RKO (cell line): ENCODE measurements at places on chromosomes 1 and 21.

GRCh38 chr1:201217851-201218250 is 27.2 kb downstream of the IGFN1 start:
- no peak for DNase-seq

GRCh38 chr1:19754482-19754881 is 45.2 kb downstream of the TMCO4 start:
- no peak for DNase-seq

DNA sequence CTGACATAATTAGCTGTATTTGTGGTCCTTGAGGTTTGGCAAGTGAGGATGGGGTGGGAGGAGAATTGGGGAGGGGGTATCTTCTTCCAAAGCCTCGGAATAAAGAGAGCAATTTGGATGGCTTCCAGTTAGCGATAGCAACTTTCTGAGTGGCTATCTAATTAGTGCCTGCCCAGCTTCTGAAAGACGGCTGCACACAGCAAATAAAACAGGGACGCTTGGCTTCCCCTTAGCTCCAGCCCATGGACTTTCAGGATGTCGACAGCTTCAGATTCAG is 31.1 kb downstream of the KLHDC7A start:
- no peak for DNase-seq

DNA sequence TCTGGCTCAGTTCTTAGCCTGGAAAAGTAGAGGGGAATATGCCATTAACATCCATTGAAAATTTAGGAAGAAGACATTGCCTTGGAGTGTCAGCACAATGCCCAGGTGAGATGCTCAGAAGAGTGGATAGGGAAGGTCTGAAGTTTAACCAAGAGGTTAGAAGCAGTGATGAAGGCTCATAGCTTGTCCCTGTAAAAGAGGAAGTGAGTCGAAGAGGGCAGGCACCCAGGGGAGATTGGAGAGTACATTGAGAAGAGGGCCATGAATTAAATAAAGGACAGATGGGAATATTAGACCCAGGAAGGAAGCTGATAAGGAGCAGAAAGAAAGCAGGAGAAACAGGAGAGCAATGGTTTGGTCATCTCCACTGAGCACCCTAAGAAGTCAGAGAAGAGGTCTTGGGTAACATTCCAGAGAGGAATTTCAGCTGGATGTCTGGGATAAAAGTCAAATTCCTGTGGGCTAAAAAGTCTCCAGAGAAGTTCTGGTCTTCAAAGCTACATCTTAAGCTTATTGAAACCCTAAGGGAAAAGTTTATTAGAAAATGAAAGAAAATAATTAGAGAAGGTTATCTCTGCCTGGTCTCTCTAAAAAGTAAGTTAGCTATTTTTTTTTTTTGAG is 17.3 kb downstream of the C8B start:
- no peak for DNase-seq

DNA sequence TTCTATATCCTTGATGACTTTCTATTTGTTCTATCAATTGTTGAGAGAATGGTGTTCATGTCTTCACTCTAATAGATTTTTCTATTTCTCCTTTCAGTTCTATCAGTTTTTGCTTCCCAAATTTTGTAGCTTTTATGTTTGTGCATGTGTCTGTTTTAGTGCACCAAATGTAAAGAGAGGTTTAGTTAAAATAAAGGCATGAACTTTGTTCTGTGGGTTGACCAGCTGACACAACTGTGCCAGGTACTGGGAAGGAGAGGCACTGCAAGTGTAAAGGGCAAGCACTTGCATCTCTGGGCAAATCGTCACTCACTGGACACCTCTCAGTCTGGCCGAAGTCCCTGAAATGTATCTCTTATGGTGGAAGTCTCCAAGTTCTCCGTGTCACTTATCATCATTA is 38.6 kb upstream of the ABCD3 start:
- no peak for DNase-seq

- no peak for DNase-seq
These were observed 89.9 kb upstream of the ARHGEF16 start for GRCh38 chr1:3364551-3364950.

DNA sequence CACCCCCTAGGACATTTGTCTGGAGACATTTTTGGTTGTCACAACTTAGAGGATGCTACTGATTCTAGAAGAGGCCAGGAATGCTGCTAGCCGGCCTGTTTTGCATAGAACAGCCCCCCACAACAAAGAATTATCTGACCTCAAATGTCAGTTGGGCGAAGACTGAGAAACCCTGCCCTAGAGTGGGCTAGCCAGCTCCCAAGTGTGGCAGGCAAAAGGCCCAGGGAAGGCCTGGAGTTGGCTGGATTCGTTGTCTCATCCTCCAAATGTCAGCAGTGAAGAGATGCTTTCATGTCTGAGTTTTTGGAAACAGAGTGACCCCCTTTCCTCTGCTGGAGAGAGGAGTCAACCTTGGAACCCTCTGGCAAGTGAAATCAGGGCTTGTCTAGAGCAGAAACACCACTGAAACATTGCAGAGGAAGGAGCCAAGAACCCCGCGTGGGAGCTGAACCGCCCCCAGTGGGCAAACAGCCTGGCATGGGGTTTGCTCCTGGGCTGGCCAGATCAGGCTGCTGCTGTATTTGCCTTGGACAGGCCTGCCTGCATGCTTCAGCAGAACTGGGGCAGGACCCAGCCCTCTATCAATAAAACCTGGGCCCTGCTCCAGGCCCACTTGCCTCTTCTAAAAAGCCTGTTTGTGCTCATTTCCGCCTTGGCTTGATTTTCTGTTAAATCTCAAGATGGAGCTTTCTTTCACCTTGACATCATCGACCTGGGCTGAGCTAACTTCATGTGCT is 32.9 kb downstream of the RASSF5 start:
- no peak for DNase-seq

GRCh38 chr1:231636157-231636556 is 9.6 kb downstream of the DISC1 start:
- DNase-seq, result peak; percentile 61

GRCh38 chr21:31658053-31658452 is 1.4 kb upstream of the SOD1 start:
- DNase-seq, result no peak

DNA sequence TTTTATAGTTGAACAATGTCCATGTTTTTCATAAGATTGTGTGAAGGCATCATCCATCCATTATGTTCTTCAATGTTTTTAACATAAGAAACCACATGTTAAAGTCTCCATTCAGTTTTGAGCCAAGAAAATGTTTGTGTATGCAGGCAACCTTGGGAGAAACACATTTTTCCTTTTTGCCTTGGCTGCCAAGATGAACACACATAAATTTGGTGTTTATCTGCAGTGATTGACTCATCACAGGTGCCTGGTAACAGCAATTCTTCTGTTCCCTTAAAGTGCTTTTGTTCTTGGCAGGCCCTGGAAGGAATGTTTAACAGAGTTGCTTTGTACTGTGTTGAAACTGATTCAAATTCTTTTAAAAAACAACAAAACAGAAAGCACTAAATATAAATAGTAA is 709.9 kb upstream of the ADGRL4 start:
- no peak for DNase-seq

GRCh38 chr1:5379176-5379759 is 613.0 kb downstream of the NPHP4 start:
- no peak for DNase-seq

DNA sequence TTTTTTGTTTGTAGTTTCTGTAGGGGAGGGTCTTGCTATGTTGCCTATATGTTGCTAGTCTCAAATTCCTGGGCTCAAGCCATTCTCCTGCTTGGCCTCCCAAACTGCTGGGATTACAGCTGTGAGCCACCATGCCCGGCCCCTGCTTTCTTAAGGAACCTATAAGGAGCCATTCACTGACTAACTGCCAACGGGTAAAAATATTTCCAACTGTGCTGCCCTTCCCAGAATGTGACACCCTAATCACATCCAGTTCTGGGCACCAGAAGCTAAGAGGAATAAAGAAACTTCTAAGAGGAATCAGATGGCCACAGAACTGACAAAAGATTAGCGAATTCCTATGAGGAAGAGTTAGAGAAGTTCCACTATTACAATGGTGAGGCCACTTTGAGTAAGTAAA is 6.4 kb downstream of the SYPL2 start:
- DNase-seq, result no peak

- DNase-seq, result peak; percentile 71
These were observed 49.9 kb downstream of the TOMM20 start for GRCh38 chr1:235078480-235079381.

GRCh38 chr1:78591971-78592370 is 28.3 kb upstream of the IFI44L start:
- no peak for DNase-seq

DNA sequence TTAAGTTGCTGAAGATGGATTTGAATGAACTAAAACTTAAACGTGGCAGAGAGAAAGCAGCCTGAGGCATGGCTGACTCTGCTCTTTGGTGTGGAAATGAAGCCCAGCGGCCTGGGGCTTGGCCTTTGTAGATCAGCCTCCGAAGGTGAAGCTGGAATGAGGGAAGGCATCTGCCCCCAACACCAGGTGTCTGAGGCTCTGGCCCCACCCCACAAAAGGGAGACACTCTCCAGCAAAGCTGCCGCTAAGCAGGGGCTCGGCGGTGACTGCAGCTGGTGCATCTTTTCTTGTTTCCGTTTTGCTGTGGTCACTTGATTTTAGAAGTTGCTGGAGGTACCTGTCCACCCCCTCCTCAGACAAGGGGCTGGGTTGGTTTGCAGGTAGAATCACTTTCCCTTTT is 38.2 kb upstream of the NID1 start:
- no peak for DNase-seq

DNA sequence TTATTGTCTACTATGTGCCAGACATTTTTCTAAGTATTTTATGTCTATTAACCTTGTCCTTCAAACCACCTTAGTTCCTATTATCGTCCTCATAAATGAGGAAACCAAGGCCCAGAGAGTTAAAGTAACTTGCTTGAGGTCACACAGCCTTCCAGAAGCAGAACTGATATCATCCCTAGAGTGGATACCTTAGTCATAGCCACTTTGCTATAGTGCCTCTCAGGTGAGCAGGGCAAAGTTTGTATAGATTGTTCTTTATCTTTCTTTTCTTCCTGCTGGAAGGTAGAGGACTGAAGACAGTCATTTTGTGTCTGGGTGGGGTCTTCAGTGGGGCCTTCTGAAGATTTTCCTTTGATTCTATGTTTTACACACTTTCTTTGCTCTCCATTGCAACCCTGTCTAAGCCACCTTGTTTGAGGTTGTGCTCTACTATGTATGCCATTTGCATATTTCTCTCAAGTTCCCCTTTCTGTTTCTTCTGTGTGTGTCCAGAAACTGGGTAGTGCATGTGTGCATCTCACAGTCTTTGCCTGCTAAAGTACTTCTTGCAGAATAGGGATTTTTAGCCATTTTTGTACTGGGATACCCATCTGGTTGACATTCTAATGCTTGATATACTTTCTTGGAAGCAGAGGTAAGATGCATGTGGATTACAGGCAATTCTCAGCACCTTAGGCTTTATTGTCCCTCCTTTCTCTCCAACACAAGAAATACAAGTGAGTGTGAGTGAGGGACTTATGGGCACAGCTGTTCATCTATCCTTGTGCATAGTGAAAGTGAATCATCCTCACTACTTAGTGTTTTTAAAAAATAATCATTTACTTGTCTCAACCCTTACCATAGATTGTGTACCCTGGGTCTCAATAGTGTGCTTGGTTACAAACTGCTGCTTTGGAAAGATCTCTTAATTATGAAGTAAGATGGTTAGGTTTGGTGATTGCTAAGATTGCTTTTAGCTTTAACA is 207.6 kb upstream of the HMCN1 start:
- DNase-seq, result no peak

GRCh38 chr1:21034725-21035628 is 141.7 kb downstream of the EIF4G3 start:
- no peak for DNase-seq

DNA sequence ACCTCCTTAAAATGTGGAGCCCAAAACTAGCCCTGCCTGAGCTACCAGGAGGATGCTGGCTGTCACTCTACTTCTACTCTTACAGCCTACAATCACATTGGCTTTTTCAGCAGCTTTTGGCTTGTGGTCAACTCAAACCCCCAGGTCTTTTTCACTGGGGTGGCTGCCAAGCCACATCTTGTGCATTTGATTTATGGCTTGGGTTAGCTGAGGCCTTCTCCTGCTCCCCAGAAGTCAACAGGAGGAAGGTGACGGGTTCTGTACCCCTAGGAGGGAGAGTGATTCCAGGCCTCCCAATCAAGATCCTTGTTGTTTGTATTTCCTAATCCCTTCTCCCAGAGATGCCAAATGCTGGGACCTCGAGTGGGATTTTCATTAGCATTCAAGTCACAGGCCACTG is 124.3 kb downstream of the LACTBL1 start:
- no peak for DNase-seq

DNA sequence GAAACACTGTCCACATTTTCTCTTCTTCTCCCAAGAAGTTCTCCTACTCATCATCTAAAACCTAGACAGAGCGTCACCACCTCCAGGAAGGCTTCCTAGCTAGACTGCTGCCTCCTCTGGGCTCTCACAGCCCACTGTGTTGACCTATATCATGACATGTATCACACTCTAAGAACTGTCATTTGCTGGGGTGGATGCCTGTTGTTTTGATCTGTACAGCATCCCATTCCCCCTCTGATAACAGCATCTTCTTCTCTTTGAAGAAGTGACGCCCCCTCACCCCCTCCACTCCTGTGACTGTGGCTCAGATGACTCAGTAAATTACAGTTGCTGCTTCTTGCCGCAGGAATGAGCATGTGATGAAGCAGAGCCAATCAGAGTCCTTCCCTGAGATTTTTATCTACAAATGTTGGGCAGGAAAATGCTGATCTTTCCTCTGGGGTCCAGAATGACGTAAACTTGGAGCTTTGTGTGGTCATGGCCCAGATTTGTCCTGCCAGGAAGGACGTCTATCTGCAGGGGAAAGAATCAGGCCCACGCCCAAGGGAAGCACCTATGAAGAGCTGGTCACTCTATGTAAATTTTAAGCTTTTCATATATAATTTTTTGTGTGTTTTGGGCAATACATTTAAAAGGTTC is 28.0 kb upstream of the FOXO6 start:
- DNase-seq, result peak; percentile 71

- no peak for DNase-seq
These were observed 29.8 kb upstream of the NFIA start for GRCh38 chr1:61052395-61053225.

GRCh38 chr1:48773133-48773532 is 3.6 kb downstream of the BEND5 start:
- no peak for DNase-seq

DNA sequence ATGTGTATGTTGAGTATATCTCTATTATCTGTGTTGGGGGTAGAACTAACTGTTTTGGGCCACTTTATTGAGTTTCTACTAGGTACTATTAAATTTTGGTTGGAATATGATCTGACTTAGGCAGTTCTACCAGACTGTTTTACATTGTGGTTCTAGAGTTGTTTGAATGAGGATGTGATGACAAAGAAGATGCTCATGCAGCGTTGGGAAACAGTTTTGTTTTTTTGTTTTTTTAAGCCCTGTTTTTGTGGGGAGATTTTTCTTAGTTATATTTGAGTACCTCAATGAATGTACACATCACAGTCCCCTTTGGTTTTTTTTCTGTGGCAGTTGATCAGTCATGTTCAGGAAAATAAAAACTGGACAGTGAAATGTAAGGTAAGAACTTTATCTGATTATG is 40.1 kb downstream of the TMED5 start:
- DNase-seq, result no peak

GRCh38 chr1:184512724-184513123 is 125.9 kb downstream of the C1orf21 start:
- no peak for DNase-seq
